ENCODE measurements at places on chromosomes 7 and 10.
A peak's percentile ranks its signal among the peaks of the same experiment; 100 is the strongest.

GRCh38 chr10:99975106-99975829 lies 34.5 kb downstream of the DNMBP start:
- DNase-seq, result no peak

DNA sequence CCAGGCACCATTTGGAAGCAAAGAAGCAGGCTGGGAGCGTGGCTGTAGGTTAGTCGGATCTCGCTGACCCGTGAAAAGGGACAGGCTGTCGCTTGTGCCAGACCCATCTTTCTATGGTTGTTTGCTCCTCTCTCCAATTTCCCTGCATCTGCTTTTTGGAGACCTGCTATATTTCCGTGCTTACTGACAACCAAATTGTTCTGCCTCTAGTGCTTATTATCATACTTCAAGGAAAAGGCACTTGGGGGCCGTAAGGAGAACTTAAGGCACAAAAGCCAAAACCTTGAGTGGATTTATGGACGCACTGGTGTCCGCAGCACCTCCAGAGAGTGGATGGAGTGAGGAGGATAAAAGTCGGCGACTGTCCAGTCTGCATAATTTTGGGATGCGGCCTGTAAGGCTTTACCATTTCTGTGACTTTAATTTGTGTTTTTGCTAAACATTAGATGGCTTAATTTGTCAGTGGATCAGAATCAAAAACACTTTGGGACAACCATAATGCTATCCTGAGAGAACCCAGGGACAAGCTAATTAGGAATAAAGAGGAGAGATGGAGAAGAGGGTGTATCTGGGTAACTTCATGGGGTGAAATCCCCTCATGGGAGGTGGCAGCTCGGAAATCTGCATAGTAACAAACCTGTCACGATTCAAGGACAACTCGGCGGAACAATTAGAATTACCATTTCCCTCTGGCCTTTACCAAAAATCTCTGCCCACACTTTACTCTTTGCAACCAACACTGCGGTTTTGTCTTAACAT lies 206.7 kb downstream of the HDAC9 start:
- DNase-seq, result no peak

DNA sequence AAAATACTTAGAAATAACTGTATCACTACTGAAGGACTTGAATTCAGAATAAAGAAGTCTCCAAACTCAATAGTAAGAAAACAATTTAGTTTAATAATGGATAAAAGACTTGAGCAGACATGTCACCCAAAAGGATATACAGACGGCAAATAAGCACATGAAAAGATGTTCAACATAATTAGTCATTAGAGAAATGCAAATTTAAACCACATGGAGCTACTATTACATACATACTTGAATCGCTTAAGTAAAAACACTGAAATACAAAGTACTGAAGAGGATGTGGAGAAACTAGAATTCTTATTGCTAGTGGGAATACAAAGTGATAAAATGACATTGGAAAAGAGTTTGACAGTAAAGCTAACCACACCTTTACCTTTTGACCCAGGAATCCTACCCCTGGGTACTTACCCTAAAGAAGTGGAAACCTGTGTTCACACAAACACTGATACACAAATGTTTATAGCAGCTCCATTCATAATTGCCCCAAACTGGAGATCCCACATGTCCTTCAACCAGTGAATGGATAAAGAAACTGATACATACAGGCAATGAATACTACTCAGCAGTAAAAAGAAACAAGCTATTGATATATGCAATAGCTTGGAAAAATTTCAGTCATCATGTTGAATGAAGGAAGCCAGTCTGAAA lies 54.3 kb upstream of the NFKB2 start:
- DNase-seq, result no peak

- DNase-seq, result no peak
Measured at GRCh38 chr7:48427671-48428070, 256.4 kb downstream of the ABCA13 start.

GRCh38 chr7:18693406-18693805 lies 197.9 kb downstream of the HDAC9 start:
- no peak for DNase-seq

- no peak for DNase-seq
Measured at GRCh38 chr7:112156412-112156811, 49.8 kb downstream of the DOCK4 start.

GRCh38 chr10:103727546-103727963 lies 127.8 kb downstream of the SH3PXD2A start:
- DNase-seq, result peak; percentile 61

All from dorsolateral prefrontal cortex (tissue), 122 donors.